NCI-H1092 treated with DMSO at 0.1 percent for 48 hours (cell line): ENCODE measurements at places on chromosomes 4 and X.

DNA sequence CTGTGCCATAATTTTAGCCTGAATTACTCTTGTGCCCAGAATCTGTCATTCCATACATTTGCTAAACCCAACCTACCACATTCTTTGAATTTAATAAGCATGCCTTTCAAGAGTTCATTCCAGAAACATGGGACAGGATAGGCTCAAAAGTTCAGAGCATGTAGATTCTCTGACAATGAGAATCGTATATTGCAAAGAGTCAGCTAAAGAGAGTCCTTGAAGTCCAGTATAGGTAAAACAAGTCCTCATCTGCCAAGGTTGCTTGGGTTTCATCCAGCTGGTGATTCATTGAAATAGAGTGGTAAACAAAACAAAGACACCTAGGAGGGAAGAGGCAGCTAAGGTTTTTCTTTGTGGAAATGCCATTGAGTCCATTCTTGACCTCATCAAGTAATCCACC lies 249.3 kb upstream of the DIPK2B start:
- no peak for DNase-seq

DNA sequence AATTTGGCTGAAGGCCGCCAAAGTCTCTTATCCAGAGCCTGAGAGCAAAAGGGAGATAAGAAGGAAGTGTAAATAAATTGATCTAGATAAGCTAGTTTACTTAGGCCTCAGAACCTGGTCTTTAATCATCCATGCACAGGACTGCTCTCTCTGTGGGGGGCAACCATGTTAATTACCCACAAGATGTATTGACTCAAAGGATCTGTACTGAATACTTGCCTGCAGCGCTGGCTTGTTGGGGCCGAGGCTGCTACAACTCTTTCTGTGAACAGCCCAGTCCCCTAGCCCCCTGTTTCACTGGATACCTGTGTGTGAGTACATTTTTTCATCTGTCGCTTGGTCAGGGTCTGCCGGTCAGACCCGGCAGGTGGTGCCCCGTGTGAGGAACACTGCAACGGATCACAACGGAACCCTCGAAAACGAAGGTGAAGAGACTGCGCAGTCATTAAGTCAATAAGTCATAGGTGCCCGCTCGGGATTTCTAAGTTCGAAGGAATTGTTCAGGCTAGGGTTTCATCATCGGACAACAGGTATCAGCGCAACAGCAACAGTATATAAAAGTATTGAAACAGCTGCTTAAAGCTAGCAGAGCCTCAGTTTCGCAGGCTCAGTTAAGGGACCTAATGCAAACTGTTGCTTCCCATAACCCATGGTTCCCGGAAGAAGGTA lies 8.3 kb downstream of the MAGEA11 start:
- DNase-seq: no peak

DNA sequence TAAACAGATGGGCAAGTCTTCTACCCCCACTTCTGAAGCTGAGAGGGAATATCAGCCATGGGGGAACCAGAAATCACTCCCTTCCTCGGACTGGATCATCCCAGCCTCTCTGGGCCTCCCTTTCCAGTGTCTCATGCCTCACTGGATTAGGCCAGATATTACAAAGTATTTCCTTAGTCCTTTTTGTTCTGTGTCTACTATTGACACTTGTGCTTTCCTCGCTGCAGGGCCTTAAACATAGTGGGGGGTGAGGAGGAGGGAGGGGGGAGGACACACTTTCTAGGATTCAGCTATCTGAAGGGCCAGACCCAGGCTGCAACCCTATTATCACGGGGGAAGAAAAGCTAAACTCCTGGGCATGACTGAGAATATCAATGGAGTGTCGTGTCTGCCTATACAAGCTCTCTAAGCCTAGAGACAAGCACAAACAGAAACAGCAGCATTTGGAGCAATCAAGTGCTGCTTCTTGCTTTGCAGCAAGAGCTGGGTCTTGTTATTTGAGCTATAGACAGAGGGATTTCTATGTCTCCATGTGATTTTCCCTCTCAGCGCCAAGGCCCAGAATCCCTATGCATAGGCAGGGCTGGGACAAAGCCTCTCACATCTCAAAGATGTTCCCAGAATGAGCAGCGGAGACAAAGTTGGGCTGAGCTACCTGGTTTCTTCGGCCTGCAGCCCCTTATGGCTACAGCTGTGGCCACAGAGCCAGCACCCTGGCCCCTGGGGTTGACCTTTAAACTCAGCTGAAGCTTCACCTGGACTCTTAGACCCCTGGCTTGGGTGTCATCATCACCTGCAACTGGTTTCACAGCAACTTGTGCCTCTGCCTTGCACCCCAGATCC lies 20.2 kb downstream of the PJA1 start:
- DNase-seq: no peak

GRCh38 chrX:47232197-47232802 lies 509 bp upstream of the USP11 start:
- DNase-seq: no peak

GRCh38 chrX:45712067-45712466 lies 511.4 kb upstream of the DIPK2B start:
- DNase-seq: no peak

DNA sequence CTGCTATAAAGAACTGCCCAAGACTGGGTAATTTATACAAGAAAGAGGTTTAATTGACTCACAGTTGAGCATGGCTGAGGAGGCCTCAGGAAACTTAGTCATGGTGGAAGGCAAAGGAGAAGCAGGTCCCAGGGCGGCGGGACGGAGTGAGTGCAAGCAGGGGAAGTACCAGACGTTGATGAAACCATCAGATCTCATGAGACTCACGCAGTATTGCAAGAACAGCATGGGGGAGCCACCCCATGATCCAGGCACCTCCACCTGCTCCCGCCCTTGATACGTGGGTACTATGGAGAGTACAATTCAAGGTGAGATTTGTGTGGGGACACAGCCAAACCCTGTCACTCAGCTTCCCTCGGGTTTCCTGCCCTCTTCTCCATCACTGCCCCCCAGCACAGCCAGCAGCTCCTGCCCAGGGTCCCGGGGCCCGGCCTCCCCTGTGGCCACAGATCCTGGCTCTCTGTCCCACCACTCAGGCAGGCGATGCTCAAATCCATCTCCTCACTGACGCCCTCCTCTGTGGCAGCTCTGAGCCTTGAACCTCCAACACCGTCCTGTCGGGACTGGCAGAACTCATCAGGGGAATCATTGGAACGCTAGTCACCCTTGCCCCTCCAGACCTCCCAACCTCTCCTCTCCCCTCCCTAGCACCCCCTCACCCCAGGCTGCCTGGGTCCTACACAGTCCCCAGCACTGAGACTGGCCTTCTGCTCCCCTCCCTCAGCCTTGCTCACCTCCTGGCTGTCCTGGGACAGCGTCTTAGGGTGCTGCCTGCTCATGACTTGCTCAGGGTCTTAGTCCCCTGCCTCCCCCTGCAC lies 37.6 kb downstream of the FGFRL1 start:
- DNase-seq: no peak

- peak; percentile 98 for DNase-seq
Observed at GRCh38 chr4:26320538-26321372, at the start of gene RBPJ. Gene RBPJ (plus strand): TSS chr4:26321014. CDS start chr4:26321029, 15 bp downstream.

DNA sequence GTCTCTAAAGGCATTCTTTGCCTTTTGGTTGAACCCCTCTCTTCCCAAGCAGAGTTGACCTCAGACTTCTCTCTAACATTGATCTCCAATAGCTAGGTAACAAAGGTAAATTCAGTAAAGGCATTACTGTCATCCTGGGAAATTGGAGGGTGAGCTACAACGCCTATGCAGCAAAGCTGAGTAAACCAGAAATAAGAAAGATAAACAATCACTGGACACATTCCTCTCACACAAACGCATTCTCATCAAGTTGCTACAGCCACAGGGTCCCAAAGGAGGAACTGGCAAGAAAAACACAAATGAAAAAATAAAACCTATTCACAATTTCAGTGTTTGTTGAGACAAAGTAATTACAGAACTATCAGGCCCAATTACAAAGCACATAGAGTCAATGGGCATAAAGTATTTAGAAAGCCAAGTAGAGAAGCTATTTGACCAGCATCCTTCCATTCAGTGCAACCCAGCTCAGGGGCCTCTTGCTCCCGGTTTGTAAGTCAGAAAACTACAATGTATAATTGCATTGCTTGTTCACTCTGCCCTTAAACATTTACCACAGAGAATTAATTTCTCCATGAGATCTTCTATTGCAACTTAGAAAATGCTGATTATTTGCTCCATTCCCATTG lies 967.7 kb downstream of the PCDH7 start:
- no peak for DNase-seq

- no peak for DNase-seq
Observed at GRCh38 chrX:70878902-70879301, 29.6 kb downstream of the TEX11 start.

DNA sequence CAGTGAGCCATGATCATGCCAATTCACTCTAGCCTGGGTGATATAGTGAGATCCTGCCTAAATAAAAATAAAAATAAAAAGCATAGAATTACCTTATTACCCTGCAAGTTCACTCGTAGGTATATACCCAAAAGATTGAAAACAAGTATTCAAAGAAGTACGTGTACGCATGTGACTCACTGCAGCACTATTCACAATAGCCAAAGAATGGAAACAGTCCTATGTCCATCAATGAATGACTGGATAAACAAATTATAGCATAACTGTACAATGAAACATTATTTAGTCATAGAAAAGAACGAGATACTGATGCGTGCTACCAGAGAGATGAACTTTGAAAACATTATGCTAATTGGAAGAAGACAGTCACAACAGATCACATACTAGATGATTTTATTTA lies 204.6 kb upstream of the DIAPH2 start:
- no peak for DNase-seq

DNA sequence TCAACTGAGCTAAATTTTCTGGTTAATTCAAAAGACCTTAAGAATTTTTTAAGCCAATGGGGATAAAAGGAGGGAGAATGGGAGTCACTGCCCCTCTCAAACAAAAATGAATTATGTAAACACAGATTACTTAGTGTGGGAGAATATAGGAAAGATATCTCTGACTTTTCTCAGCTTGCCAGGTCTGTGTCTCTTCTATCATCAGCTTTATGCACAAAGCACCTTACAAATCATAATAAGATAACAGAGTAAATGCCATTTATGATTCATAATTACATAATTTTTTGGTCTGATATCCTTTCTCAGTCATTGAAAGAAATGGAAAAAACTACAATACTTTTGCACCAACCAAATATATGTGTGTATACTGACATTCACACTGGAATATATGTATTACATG lies 604.6 kb upstream of the FAM241A start:
- DNase-seq: no peak

DNA sequence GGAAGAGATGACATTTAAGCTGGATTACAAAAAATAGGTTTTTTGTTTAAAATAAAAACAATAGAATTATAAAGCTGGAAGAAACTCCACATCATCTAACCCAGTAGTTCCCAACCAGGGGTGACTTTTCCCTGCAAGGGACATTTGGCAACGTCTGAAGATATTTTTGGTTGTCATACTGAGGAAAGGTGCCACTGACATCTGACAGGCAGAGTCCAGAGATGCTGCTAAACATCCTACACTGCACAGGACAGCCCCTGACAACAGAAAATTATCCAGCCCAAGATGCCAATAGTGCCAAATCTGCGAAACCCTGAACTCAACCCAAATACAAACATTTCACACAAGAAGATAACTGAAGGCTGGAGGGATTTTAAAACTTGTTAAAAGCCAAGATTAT lies 18.5 kb downstream of the TAB3 start:
- no peak for DNase-seq

- no peak for DNase-seq
Observed at GRCh38 chrX:56498756-56499155, 64.7 kb upstream of the UBQLN2 start.

- DNase-seq: peak; percentile 35
Observed at GRCh38 chr4:123503698-123504363, 107.2 kb downstream of the SPRY1 start.

GRCh38 chrX:72078411-72078810 lies 53.3 kb downstream of the RTL5 start:
- DNase-seq: no peak

GRCh38 chrX:9352694-9353411 lies 112.0 kb upstream of the TBL1X start:
- DNase-seq: no peak

- DNase-seq: no peak
Observed at GRCh38 chr4:79977131-79977840, 95.7 kb downstream of the ANTXR2 start.

- DNase-seq: peak; percentile 90
Observed at GRCh38 chr4:182023469-182023868, 219.7 kb upstream of the TENM3 start.

GRCh38 chrX:102599084-102599950 lies at the start of gene ARMCX5:
Gene ARMCX5 (plus strand): TSS chrX:102599515. CDS start chrX:102602142, 2,627 bp downstream.
- peak; percentile 92 for DNase-seq

DNA sequence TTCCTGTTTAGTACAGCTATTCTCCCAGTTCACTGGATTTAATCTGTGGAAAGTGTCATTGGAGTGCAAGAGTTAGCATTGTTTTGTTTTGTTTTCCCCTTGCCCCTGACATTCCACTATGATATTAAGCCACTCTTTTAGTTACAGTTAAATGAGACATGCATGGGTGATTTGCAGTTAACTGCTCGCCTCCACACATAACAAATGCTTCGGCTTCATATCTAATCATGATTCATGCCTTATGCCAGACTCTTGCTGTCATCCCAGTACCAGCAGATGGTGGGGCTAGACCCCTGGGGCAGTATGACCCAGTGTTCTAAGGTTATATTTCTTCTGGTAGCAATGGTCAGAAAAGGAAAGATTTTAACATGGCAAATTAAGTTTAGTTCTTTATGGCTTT lies 80.1 kb downstream of the RAP1GDS1 start:
- no peak for DNase-seq

DNA sequence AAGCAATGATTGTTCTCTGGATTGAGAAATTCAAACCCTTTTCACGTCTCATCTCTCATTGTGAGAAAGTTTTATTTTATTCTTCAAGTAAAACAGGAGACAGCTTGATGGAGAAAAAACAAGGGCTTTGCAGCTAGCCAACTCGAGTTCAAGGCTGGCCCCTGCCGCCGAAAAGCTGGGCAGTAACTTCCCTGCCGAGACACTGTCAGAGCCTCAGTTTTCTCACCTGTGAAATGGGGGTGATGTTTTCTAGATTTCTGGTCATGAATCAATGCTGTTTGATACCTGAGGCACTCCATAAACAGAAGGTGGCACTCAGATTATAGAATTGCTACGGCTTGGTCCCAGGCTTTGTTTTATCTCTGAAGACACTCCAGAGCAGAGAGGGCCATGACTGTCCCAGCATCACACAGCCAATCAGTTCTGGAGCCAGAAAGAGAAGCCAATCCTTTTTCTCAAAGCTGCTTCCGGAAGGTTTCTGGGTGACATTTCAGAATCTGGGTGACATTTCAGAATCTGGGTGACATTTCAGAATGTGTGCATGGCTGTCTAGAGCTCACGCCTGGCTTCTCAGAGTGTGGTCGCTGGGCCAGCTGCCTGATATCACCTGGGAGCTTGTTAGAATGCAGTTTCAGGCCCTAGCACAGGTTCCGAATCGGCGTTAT lies 33.2 kb downstream of the HMX1 start:
- DNase-seq: no peak

- DNase-seq: no peak
Observed at GRCh38 chr4:6047130-6047673, 29.0 kb upstream of the C4orf50 start.

- DNase-seq: no peak
Observed at GRCh38 chr4:8834681-8835220, 36.9 kb downstream of the HMX1 start.

- DNase-seq: no peak
Observed at GRCh38 chrX:140723121-140723715, 13.7 kb downstream of the LINC00632 start.
